Heart right ventricle (tissue), 16 donors: ENCODE measurements at places on chromosomes 5 and 9. TPM values are rescaled to one million over a fixed set of nuclear protein-coding genes. Genes with fewer than 3 reads are reported as not detected.

GRCh38 chr9:97529363-97530076 lies 28.1 kb downstream of the TMOD1 start:
- no peak overlapping the region for H3K4me3 ChIP-seq
- DNase-seq, result no peak
- H3K36me3 ChIP-seq, result no peaks in the 10 kb centered on the region
- peak overlapping the region; percentile 75 for H3K27ac ChIP-seq
- peaks cover 13% of the 10 kb centered on the region for H3K4me1 ChIP-seq

The ACER2 gene
- polyA plus RNA-seq, result 0.52 TPM

The KIAA1958 gene
- polyA plus RNA-seq, result 1.2 TPM

The C6 gene
- 6.1 TPM for polyA plus RNA-seq

DNA sequence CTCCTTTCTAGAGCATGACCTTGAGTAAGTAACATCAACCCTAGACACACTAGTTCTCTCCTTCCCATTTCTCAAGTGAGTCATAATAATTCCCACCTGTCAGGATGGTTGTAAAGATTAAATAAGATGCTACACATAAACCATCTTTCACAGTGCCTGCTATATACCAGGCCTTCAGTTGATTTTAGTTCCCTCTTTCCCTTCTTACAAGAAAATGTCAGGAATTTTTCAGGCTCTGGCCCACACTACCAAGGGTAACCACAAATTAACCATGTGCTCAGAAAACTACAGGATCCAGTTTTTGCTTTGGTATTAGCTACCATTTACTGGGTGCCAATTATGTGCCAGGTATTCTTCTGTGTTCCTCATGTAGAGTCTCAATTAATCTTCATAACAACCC lies 42.7 kb upstream of the RARS1 start:
- no peaks in the 10 kb centered on the region for H3K36me3 ChIP-seq
- no peak overlapping the region for H3K4me3 ChIP-seq
- H3K4me1 ChIP-seq, result no peaks in the 10 kb centered on the region
- no peak for DNase-seq
- H3K27ac ChIP-seq, result no peak overlapping the region

The RELL2 gene
- polyA plus RNA-seq, result 2.6 TPM
